ENCODE measurements at places on chromosomes 12 and 14. TPM values are rescaled to one million over a fixed set of nuclear protein-coding genes. Genes with fewer than 3 reads are reported as not detected.

Gene EAPP
- total RNA-seq, result 43.5 TPM

Gene PARPBP
- total RNA-seq, result 23.4 TPM

Gene RAD9B
- 0.30 TPM for total RNA-seq

Gene DNAAF2
- 11.2 TPM for total RNA-seq

Gene CD163
- not detected for total RNA-seq

Gene GUCY2C
- not detected for total RNA-seq

Gene FRMD6
- total RNA-seq, result 103 TPM

Gene SMOC1
- not detected for total RNA-seq

Gene NTN4
- total RNA-seq, result 190 TPM

Gene LALBA
- not detected for total RNA-seq

Gene BCL11B
- total RNA-seq, result under 0.01 TPM

Gene PRB4
- not detected for total RNA-seq

Gene OVCH1
- total RNA-seq, result not detected

Gene CBLN3
- total RNA-seq, result 0.32 TPM

Gene SLC17A8
- not detected for total RNA-seq

Gene PTCSC3
- total RNA-seq, result not detected

Gene DLGAP5
- 63.7 TPM for total RNA-seq

Gene SPRYD4
- 1.3 TPM for total RNA-seq

Gene KERA
- not detected for total RNA-seq

Gene WDHD1
- 19.0 TPM for total RNA-seq

Gene RECQL
- 165 TPM for total RNA-seq

Gene STXBP6
- not detected for total RNA-seq

Gene DHRS2
- not detected for total RNA-seq

Gene KRT77
- total RNA-seq, result not detected

Gene UNG
- 39.1 TPM for total RNA-seq

Gene TAS2R19
- 4.0 TPM for total RNA-seq

Gene SPTB
- total RNA-seq, result not detected

Gene ACOT6
- total RNA-seq, result 0.30 TPM

Gene SOX5
- 0.30 TPM for total RNA-seq

Gene FSCB
- not detected for total RNA-seq

Gene CPNE6
- total RNA-seq, result not detected

Gene TRAFD1
- total RNA-seq, result 46.8 TPM

Gene ESPL1
- 18.1 TPM for total RNA-seq

Gene OR4E2
- not detected for total RNA-seq

Gene RASSF9
- total RNA-seq, result 1.2 TPM

Gene RERGL
- total RNA-seq, result not detected

Gene GDF3
- not detected for total RNA-seq

Gene RERG
- not detected for total RNA-seq

Gene MMP17
- 7.4 TPM for total RNA-seq

Gene PTGDR
- not detected for total RNA-seq

Gene RNF212B
- total RNA-seq, result not detected

Gene MYH6
- total RNA-seq, result not detected

Gene COA8
- 32.1 TPM for total RNA-seq

Gene TMCC3
- total RNA-seq, result 26.6 TPM

Gene FOXM1
- 5.2 TPM for total RNA-seq

Gene KRT79
- not detected for total RNA-seq

Gene MYF5
- not detected for total RNA-seq

Gene EGLN3
- 0.91 TPM for total RNA-seq

Gene LMNTD1
- not detected for total RNA-seq

Gene PLBD2
- total RNA-seq, result 17.2 TPM

Gene GPRC5A
- total RNA-seq, result 14.3 TPM

Gene MOK
- total RNA-seq, result 1.5 TPM

Gene G2E3
- total RNA-seq, result 30.2 TPM

Gene KIF5A
- total RNA-seq, result under 0.01 TPM

Gene MANSC4
- total RNA-seq, result 0.32 TPM

Gene SHMT2
- 207 TPM for total RNA-seq

Gene TAC3
- not detected for total RNA-seq

Gene IFNG-AS1
- total RNA-seq, result not detected
